ENCODE measurements at places on chromosomes 11 and 22.

DNA sequence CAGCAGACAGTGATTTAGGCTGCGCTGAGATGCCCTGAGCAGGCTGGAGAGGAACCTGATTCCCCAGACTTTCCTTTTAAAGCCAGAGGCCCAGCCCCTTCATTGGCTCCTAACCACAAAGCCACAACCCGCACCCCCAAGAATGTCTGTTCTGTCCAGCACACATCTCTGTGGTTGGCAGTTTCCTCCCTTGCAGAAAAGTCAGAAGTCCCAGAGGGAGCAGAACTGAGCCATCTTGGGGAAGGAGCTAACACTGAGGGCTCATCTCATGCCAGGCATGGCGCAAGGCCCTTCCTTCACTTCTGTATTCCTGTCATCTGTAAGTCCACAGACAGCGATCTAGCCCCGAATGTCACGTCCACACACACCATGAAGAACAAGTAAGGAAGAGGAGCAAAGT lies 97.1 kb upstream of the SYT13 start:
- DNase-seq, result no peak

- peak; percentile 52 for DNase-seq
These were observed 42.6 kb upstream of the TEAD1 start for GRCh38 chr11:12631651-12632050.

GRCh38 chr11:13448876-13449275 lies 14.1 kb downstream of the BTBD10 start:
- DNase-seq, result no peak

DNA sequence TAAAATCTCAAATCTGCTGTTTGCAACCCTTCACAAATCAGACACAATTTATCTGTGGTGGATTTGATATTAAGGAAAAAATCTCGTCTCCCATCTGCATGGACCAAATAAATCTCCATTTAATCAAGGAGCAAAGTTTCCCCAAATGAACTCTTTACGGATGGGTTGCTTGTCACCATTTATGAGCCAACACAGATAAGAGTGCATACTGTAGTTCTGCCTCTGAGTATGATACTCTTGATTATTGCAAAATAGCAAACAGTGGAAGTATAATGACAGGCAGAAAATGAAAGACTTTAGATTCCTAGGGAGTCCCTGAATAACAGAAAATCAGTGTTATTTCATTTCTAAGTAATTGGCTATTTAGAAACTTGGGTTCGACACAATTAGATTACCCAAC lies 1395.9 kb downstream of the FAM181B start:
- no peak for DNase-seq

DNA sequence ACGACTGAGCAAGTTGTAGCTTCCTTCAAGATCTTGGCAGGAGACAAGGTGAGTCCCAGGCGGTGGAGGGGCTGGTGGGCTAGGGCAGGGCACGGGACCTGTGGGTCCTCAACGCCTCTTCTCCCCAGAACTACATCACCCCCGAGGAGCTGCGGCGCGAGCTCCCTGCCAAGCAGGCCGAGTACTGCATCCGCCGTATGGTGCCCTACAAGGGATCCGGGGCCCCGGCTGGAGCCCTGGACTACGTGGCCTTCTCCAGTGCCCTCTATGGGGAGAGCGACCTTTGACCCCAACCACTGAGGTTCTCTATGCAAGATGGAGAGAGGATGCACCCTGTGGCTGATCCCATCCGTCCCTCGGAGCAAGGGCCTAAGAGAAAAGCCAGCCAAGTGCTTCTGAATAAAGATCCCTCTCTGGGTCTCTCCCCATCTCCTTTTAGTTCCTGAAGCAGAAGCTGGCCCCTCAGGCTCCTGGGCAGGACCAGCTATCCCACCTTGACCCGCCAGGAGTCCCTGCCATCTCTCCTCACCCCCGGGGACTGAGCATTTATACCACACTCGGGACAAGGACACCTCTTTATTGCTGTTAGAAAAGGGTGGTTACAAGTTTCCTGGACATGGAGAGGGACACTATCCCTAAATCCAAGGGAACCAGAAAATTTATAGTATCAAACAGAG lies 5.4 kb downstream of the CTSF start:
- no peak for DNase-seq

DNA sequence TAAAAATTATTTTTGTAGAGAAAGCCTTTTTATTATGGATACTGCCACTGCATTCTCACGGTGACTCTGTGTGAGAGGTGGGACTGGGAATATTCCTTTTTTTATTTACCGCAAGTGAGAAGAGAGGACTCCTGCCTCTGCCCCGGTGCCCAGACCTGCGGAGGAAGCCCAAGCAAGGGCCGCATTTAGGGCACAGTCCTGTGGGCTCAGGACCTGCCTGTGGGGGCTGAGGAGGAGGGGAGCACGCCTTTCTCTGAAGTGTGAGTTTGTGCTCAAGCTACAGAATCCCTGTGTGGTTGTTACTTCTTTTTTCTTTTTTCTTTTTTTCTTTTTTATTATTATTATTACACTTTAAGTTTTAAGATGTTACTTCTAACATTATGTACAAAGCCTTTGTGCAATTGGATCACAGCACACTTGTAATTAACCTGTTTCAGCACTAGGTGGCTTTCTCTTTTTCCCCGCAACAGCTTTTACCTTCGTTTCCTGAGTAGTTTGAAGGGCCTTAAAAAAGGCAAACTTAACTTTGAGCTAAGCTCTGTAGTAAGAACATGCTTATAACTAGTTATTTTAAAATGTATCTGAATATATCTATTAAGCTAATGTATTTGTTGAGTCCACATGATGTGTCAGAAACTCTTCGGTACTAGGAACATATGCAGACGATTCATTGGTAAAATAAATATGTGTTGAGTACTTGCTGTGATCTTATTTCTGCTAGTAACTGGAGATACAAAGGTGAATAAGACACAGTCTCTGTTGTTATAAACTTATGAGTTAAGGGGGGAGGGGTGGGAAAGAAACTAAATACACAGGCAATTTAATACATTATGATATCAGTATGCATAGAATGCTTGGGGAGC lies 18.3 kb downstream of the AMOTL1 start:
- no peak for DNase-seq

DNA sequence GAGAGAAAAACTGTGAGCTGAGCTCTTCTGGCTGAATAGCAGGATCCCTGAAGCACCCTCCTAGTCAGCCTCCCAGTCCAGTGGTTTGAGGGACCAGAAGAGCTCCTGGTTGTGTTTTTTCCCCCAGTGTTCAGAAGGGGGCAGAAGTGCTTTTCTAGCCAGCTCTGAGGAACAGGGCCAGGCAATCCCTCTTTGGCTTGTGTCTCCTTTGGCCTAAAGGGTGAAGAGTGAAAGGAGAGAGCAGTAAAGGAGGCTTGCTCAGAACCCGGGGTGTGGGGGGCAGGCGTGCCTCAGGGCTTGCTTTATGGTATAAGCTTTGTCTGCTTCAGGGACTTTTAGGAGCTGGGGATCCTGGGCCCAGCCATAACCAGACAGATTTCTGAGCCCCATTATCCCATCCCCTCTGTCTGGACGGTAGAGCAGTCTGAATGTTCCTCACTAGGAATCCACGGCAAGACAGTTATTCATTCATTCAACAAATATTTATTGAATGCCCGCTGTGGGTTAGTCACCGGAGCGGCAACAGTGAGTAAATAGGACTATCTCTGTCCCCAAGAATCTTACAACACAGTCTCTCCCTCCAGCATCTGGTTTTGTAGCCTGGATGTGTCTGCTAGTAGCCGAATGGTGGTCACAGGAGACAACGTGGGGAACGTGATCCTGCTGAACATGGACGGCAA lies 14.5 kb downstream of the ACP2 start:
- no peak for DNase-seq

Data from retinal pigment epithelial cell (primary cell).